ENCODE measurements at places on chromosomes 2 and 18.

DNA sequence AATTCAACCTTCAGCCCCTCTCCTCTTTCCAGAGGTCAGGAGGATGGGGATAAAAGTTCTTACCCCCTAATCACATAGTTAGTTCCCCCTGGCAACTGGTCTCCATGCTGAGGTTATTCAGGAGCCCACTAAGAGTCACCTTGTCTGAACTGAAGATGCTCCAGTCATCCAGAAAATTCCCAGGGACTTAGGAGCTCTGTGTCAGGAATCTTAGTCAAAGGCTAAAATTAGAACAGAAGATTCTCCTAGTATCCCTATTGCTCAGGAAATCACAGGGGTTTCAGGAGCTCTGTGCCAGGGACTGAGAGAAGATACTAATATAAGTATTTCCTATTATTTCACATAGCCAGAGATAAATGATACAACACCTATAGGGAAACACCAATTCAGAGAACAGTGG is 37.3 kb upstream of the LONRF2 start:
- DNase-seq, result no peak

DNA sequence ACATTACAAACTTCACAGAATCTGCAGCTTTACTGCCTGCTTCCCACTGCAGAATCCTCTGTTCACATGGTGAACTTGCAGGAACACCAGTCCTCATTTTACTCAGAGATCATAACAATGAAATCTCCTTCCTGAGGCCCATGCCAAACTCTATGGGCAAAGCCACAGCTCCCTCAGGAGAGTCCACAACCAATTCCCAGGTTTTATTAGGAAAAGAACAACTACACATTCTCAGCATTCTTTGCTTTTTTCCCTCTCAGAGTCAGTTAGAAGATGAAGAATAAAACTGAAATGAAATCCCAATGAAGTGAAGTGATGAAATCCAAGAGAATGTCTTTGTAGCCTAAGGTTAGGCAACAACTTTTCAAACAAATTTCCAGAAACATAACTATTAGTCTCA is 233.7 kb downstream of the DSEL start:
- DNase-seq, result no peak

DNA sequence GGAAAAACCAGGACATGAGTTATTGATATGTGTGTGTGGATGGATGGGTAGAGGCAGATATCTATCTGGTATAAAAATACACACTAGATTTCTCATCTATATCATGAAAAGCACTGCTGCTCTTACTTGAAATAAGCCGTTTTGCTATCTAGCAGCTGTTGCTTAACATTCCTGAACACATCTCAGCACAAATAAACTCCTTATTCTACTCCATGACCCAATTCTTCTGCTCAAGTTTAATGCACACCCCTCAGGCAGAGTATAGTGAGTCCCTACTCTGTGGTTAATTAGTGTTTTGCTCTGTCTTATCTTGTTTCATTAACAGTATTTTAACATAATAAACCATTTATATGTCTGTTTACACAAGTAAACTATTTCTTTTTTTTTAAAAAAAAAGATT is 134.2 kb downstream of the CBLN2 start:
- no peak for DNase-seq

DNA sequence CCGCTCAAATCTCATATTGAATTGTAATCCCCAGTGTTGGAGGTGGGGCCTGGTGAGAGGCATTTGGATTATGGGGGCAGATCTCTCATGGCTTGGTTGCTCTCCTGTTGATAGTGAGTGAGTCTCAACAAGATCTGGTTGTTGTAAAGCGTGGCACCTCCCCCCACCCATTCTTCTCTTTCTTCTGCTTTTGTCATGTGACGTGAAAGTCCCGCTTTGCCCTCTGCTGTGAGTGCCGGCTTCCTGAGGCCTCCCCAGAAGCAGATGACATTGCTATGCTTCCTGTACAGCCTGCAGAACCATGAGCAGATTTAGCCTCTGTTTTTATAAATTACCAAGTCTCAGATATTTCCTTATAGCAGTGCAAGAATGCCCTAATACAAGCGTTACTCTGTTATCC is 673.8 kb downstream of the ADCYAP1 start:
- no peak for DNase-seq

Data from activated T-cell treated with anti-CD3 and anti-CD28 coated beads, Interleukin-2, amount 50 U/mL, for 72 hours (primary cell).